ENCODE measurements at places on chromosomes 1 and 21.

DNA sequence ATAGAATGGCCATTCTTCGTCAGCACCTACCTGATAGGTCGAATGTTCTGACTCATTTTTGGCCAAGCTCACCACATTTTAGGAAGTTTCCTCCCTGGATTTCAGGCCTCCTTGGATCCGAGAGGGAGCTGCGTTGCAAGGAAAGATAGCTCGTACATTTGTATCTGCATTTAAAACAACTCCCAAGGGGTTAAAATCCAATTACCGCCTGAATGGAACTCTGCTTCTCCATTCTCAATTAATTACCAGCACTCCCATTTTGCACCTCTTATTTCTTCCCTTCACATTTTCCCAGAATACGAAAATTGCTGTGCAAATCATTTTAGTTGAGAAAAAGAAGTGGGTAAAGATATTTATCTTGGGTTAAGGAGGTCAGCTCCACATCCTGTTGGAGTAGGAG lies 610.7 kb downstream of the NPHP4 start:
- no peak for DNase-seq

DNA sequence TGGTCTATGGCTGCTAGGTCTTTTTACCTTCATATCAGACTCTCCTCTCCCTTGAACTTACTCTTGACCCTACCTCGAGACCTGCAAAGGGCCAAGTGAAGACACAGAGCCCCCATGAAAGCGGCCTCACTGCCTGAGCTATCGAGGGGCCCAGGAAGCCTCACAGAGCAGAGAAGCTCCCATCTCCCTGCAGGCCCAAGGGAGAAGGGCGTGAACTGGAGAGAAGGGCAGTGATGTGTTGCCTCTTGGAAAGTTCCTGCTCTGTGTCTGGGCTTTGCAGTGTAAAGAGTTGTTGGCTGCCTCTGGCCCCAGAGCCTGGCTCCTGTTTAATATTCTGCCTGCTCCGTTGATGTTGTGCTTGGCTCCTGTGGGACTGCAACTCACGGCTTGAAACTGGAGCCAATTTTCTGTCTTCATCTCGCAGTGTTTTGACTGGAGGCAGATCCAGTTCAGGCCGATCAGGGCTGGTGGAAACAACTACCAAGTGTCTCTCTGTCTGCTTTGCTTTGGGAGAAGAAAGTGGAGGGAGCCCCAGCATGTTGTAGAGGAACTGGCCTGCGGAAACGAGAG lies 4.3 kb downstream of the SERTAD4 start:
- DNase-seq: no peak

DNA sequence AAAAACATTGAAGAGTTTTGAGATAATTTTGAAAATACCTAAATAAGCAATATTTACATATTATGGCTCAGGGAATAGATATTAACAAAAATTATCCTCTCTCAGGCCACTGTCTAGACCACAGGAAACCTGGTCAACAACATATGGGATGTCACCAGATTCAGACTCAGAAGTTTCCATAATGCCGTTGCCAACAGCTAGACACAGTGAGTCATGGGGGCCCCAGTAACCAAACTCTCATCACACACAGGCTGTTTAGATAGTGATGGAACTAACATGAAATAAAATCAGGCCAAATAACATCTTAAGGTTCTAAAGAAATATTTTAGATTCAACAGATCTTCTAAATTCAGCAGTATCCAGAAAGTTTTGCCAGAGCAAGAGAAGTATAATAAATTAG lies 681.7 kb upstream of the ADAMTS5 start:
- DNase-seq: no peak

DNA sequence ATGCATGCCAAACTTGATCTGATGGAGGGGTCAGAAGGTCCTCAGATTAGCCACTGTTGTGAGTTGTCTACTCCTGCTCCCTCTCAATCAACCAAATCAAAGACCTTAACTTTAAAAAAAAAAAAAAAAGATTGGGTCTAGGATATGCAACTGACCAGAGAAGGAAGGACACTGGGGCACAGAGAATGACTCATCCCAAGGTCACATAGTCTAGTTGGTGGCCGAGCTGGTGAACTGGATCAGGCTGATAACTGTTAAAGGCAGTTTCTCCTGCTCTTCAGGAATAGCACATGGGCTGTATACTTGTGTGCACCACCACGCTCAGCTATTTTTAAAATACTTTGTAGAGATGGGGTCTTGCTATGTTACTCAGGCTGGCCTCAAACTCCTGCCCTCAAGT lies 14.8 kb upstream of the S100A7 start:
- DNase-seq: no peak

GRCh38 chr1:232142403-232143314 lies 487.3 kb downstream of the SIPA1L2 start:
- DNase-seq: no peak

DNA sequence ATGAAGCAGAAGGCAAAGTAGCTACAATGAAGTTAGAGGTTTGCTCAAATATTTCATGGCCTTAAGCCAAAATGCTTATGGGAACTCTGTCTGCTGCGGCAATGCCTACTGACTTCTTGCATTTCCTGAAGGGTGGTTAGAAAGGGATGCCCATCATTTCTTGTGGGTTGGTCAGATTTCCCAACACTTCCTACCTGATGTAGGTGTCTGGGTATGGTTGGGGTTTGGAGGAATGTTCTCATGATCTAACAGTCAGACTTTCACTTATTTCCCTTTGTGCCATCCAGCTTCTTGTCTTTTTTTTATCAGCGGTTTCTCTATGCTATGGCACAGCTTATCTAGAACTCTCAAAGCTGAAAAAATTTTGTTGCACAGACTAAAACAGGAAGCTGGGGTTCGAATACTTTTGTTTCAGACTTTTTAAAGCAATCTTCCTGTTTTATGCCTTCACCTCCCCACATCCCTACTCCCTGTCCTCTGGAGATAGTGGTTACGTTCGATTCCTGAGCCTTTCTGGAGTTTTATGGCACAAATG lies 307.7 kb downstream of the USP25 start:
- DNase-seq: no peak

GRCh38 chr1:68375919-68376318 lies 73.8 kb downstream of the RPE65 start:
- no peak for DNase-seq

DNA sequence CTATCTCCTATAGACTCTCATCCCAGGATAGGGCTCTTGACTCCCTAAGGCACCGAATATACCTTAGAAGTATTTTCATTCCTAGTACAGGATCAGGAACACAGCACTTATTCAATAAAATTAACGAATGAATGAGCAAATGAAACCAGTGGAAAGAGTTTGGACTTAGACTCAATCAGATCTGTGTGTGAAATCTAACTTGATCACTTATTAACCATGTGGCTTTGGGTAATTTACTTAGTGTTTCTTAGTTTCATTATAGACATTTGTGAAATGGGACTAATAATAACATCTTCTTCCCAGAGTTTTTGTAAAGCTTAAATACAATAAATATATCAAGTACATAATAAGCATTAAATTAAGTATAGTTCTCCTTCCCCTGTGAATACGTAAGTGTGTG lies 230.1 kb downstream of the ADGRL2 start:
- no peak for DNase-seq

DNA sequence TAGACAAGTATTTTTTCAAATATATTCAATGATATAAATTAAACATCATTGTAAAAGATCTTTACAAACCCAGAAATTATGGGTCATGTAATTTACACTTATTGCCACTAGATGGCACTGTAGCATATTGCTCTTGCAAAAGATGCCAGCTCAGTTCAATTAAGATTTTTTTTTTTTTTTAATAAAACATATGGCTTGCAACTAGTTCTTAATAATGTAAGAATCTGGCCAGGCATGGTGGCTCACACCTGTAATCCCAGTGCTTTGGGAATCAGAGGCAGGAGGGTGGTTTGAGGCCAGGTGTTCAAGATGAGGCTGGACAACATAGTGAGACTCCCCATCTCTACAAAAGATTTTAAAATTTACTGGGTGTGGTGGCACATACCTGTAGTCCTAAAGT lies 49.4 kb upstream of the DESI2 start:
- DNase-seq: no peak

GRCh38 chr1:213070406-213070805 lies 19.4 kb downstream of the RPS6KC1 start:
- DNase-seq: no peak

GRCh38 chr1:186849826-186850225 lies 21.1 kb downstream of the PLA2G4A start:
- DNase-seq: no peak

GRCh38 chr1:225747566-225747965 lies 30.1 kb upstream of the SRP9 start:
- DNase-seq: no peak

- DNase-seq: no peak
Measured at GRCh38 chr1:214135886-214136285, 145.1 kb upstream of the SMYD2 start.

DNA sequence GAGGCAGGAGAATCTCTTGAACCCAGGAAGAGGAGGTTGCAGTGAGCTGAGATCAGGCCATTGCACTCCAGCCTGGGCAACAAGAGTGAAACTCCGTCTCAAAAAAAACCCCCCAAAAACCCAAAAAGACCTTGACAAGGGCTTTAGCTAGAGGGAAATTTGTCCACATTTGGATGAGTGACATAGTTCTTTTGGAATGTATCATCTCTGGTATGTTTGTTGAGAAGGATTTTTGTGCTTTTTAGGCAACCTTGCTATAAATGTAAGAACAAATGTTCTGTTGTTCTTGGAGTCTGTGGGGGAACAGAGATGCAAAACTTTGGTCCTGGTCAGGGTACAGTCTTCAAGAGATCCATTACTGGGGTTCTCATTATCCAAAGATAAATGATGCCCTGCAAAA lies 28.9 kb downstream of the INAVA start:
- DNase-seq: no peak

DNA sequence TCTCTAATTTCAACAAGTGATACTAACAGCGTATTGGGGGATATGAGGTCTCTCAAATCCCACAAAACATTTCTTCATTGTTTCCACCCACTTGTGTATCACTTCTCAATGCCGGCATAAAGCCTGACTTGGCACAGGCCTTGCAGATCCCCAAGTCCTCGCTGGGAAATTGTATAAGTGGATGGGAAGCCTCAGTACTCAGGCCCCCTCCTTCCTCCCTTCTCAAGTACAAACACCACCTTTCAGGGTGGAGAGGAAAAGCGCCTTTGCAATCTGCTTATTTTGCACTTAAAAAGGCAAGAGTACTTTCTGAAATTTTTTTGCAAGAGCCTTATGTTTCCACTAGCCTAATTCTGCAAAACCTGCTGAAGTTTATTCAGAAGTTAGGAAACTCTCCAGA lies 25.8 kb upstream of the KLHDC8A start:
- DNase-seq: no peak

DNA sequence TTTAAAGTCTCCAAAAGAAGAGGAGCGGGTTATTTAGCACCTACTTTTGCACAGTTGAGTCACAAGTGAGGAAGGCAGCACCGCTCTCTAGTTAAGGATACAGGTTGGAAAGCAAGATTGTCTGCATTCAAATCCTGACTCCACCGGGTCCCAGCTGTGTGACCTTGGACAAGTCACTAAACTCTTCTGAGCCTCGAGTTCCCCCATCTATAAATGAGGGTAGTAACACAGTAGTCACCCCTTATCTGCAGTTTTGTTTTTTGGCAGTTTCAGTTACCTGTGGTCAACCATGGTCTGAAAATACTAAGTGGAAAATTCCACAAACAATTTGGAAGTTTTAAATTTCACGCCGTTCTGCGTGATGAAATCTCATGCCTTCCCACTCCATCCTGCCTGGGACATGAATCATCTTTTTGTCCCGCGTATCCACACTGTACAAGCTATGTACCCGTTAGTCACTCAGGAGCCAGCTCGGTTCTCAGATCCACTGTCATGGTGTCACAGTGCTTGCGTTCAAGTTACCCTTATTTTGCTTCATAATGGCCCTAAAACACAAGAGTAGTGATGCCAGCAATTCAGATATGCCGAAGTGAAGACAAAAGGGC lies 49.4 kb downstream of the CAPZB start:
- no peak for DNase-seq

DNA sequence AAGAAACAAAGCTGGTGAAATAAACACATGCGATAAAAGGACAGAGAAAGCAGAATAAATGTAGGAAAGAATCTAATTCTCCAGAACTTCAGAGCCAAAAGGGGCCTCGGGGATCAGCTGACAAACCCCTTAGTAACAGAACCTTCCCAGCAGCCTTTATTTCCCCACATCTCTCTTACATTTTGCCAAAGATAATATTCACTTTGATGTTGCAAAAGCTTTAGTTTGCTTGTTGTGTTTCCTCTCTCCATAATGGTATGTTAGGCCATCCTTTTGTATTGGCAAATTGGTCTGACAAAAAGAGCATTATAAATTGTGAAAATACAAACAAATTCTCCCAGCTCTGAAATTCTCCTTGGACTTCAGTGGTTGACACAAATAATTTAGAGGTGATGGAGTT lies 54.9 kb downstream of the OPTC start:
- DNase-seq: no peak

All from NCI-H748 treated with DMSO at 0.1 percent for 48 hours (cell line).